Pancreas (tissue), 10 donors: ENCODE measurements at places on chromosomes 16 and 17.

GRCh38 chr16:84044118-84044488 is 1.5 kb upstream of the SLC38A8 start:
- DNase-seq = no peak

- no peak for DNase-seq
These were observed 1244.5 kb downstream of the CDH11 start for GRCh38 chr16:63877401-63877800.

DNA sequence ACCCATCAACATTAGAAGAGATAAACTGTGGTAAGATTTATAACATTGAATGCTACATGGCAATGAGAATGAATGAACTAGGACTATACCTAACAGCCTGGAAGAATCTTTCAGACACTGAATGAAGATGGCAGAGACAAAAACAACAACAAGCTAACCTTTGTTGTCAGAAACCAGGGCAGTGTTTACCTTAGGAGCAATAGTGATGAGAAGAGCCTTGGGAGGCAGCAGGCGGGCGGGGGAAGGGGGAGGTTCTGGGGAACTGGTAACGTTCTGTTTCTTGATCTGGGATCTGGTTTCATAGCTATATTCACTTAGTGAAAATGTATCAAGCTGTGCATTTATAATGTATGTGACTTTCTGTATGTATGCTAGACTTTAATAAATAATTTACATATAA is 139.0 kb upstream of the TNRC6C start:
- no peak for DNase-seq

GRCh38 chr17:67137860-67138259 is 93.5 kb downstream of the CACNG1 start:
- DNase-seq = no peak

DNA sequence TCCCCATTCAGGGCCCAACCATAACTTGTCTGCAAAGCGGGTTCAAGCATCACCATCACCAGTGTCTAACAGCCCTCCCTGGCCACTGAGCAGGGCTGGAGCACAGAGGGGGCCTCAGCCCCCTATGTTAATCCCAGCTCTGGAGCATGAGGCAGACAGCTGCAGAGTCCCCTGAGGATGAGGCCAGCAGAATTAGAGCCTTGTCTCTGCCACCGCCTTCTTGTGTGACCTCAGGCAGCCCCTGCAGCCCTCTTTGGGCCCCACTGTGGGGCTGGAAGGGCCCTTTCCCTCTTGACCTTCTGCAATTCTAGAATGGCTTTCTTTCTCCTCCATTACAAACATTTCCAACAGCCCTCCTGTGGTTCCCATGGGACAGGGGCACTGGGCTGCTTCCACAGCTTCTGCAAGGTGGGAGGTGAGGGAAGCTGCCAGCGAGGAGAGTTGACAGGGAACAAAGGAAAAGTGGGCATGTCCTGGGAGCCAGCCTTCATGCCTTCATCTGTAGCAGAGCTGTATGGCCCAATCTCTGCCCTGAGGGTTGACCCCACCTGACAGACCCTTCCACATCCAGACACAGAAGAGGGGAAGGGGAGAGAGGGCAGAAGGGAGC is 65.7 kb downstream of the TMEM132E start:
- DNase-seq = no peak

DNA sequence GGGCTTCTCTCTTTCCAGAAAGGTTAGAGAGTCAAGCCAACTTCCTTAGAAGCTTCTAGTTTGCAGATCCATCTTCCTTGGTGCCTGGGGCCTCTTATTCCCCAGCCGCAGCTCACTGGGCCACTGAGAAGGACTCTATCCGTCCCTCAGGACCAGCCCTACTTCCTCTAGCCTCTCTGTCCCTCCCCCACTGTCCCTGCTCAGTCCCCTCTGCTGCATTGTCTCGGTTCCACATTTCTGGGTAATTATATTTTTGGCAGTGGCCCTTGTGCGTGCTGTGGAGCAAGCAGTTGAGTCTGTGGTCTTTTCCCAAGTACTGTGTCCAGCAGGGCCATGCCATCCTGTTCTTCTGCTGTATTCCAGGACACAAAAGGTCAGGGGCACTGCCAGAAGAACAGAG is 17.8 kb downstream of the IRX3 start:
- DNase-seq = no peak

- no peak for DNase-seq
These were observed 22.2 kb downstream of the SEC14L1 start for GRCh38 chr17:77163001-77163400.

DNA sequence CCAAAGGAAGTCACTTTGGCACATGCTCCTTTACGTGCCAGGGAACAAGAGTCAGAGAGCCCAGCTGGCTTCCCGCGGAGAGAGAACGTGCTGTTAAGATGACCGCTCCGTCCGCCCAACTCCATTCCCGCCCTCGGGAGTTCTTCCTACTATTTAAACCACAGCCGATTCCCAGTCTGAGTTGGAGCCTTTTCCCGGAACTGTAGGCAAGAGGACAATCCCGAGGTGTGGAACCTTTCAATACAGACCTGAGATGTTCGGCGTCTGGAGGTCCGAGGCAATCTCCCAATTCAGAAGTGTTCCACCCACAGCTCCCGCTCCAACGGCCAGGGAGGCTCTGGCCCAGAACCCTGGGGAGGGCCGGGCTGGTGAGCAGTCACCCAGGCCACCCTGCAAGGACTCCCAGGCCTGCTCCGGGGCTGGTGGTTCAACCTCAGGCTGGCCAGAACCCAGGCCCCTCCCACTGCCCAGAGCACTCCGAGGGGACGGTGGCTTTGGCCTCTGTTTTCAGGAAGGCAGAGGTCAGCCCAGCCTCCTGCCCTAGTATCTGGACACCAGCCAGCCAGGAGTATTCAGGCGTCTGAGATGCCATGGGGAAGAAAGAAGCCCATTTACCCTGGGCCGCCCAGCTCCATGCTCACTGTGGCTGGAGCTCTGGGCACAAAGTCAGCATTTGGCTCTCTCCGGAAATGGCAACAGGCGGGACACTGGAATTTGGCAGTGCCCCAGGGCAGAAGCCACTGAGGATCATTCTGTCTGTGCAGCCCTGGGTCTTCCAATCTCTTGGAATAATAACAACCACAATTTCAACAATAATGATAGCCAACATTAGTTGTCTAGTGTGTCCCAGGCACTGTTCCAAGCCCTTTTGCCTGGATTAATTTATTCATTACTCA is 21.4 kb downstream of the EMP2 start:
- peak; percentile 29 for DNase-seq

DNA sequence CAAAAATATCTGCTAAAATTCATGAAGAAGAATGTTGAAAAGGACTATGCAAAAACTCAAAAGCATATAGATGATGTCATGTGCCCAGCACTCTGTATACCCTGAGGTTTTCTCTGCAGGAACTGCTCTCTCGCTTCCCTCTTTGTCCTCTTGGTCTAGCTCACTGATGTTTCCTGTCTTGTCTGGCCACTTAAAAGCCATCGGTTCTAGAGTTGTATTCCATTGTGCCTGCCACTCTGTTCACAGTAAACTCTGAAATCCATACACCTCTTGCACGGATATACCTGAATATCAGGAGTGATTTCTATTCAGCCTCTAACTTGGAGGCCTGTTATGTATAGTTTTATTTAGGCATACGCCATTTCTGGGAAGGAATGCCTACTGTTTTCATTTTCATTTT is 101.0 kb upstream of the CNTNAP4 start:
- no peak for DNase-seq

- DNase-seq = no peak
These were observed 146.0 kb downstream of the CDH11 start for GRCh38 chr16:64975821-64976220.

DNA sequence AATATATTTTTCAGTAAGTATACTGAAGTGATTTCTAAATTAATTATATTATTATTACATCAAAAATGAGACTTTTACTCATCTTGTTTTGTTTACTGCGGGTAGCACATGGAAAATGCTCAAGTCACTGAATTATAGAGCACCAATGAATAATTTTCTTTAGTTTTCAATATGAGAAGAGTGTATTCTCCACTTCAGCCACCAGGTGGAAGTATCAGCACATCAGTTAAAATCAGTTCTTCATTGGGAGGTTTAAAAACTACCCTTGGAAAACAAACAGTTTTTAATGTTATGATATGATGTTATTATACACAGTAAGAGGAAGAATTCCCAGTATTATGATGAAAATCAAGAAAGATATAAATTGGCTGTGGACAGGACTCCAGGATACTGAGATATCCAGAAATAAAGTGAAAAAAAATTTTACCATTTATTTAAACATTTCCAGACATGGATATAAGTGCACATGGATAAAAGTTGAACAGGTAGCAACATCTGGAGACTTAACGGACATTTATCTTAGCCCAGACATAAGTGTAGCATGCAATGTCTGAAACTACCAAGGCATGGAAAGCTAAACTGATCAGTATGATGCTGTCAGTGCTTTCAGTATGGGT is 467.3 kb downstream of the KCNJ2 start:
- peak; percentile 17 for DNase-seq

DNA sequence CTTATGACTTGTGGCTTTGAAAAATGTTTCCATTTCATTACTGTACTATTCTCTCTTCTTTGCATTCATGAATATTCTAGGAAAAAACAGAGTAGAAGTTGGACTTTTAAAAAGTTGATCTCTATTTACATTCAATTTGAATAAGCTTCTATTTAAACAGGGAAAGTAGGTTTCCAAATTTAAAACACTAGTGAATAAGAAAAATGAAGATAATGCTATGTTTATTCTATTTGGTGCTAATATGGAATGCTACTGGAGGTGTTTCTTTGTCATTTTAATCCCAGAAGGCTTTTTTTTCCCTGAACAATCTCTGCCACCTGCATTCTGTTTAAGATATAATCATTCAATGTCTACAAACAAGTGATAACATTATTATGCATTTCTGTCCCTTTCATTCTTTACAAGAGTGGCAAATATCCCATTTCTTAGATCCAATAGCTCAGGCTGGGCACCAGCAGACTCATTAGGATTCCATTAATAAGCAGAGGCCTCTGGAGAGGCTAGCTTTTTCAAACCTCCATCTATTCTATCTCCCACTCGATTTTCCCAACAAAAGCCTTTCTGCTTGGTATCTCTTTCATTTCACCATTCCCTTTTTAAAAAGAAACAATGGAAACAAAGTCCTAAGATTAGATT is 1001.6 kb upstream of the CDH8 start:
- no peak for DNase-seq

DNA sequence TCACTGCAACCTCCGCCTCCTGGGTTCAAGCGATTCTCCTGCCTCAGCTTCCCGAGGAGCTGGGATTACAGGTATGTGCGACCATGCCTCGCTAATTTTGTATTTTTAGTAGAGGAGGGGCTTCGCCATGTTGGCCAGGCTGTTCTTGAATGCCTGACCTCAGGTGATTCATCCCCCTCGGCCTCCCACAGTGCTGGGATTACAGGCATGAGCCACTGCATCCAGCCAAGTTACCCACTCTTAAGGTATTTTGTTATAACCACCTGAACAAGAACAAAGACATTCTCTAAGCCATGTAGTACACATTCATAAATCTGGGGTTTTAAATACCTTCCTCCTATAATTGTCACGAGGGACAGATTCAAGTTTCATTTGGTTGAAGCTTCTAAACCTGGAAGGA is 12.3 kb upstream of the TMEM170A start:
- DNase-seq = no peak

GRCh38 chr17:27244491-27245223 is 49.3 kb upstream of the WSB1 start:
- DNase-seq = no peak

DNA sequence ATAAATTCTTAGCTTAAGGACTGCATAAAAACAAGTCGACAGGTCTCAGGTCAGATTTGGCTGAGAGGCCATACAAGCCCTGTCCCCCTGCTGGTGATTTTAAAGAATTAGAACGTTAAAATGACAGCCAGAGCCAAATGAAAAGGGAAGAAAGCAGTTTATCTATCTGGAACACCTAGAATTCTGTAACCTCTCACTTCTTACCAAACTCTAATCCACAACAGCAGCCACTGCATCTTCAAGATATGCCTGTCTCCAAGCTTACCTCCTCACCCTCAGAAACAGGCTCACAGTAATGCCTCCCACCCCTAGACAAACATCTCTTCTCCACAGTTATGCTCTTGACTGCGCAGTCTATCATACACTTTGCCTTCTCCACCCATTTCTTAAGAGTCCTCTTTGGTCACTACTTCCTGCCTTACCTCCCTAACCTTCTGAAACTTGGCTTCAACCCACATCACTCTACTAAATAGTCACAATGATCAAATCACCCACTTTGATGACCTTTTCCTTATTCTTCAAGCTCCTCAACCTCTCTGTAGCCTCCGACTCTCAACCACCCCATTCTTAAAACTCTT is 14.2 kb downstream of the ANKFY1 start:
- no peak for DNase-seq

GRCh38 chr16:24759006-24759405 is 29.6 kb downstream of the TNRC6A start:
- no peak for DNase-seq

GRCh38 chr17:46935658-46936266 is 12.8 kb downstream of the GOSR2 start:
- no peak for DNase-seq

DNA sequence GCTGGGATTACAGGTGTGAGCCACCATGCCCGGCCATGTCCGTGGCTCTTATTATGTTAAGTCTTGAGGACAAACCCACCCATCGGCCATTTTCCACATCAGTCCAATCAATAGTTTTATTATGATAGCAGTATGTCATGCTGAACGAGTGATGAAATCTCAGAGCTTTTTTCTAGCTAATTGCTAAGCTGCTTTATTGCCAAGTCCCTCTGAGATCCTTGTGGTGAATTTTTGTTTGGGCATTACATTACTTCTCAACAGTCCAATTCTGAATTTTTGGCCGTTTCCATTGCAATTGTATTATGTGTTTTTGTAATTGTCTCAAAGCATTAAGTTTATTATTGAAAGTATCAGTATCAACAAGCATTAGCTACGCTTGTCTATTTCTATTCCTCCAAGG is 10.9 kb downstream of the RNF112 start:
- DNase-seq = no peak

DNA sequence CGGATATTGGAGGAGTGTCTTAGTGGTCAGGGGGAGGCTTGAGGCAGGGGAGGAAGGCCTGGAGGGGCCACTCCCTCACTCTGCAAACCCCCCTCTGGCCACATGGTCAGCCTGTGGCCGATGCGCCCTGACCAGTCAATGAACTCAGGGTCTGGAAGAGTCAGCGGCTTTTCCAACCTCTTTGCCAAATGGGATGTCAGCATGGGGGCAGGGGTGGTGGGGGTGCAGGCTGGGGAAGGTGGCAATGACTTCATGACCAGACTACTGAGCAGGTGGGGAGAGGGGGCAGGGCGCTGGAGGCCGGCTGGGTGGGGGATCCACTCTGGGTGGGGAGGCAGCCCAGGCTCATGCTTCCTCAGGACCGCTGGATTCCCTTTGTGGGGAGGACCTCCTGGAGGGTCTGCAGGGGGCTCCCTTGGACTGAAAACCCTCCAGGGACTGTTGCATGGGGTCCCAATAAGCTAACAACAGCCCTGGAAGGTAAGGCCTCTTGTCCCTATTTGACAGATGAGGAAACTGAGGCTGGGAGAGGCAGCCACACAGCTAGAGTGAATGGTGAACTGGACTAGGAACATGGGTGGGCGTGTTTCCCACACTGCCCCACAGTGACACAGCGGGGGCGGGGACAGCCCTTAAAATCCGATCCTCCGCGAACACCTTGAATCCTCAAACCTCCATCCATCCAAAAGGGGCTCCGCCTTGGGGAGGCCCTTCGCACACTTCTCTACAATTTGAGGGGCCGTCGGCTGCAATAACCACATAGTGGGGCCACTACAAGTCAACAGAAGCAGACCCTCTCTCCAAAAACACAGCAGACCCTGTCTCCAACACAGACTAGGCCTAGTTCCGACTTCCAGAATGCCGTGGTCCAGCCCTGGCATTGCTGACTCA is 81.0 kb upstream of the TOB1 start:
- DNase-seq = peak; percentile 62

GRCh38 chr17:81437191-81437651 is 42.0 kb downstream of the BAHCC1 start:
- DNase-seq = no peak

GRCh38 chr17:4329838-4330237 is 36.6 kb downstream of the UBE2G1 start:
- DNase-seq = no peak
